ENCODE measurements at places on chromosomes 12 and 14.

DNA sequence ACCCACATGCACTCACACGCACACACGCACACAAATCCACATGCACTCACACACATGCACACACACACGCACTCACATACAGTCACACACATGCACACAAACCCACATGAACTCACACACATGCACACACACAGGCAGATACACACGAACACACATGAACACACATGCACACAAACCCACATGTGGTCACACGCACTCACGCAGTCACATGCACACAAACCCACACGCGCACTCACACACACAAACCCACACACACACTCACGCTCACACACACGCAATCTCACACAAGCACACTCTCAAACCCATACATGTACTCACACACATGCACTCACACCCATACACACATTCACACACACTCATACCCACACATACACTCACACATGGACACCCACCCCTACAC is 61.5 kb downstream of the GALNT9 start:
- no peak overlapping the region for H3K27ac ChIP-seq
- peaks cover 8% of the 10 kb centered on the region for H3K4me1 ChIP-seq
- H3K36me3 ChIP-seq, result no peaks in the 10 kb centered on the region
- H3K27me3 ChIP-seq, result no peaks in the 10 kb centered on the region

GRCh38 chr14:53316504-53316903 is 163.4 kb upstream of the DDHD1 start:
- no peaks in the 10 kb centered on the region for H3K4me1 ChIP-seq
- no peaks in the 10 kb centered on the region for H3K36me3 ChIP-seq
- DNase-seq, result no peak
- H3K27me3 ChIP-seq, result no peaks in the 10 kb centered on the region
- no peak overlapping the region for H3K4me3 ChIP-seq
- H3K27ac ChIP-seq, result no peak overlapping the region

- H3K27ac ChIP-seq, result peak overlapping the region; percentile 15
- no peaks in the 10 kb centered on the region for H3K36me3 ChIP-seq
- DNase-seq, result no peak
- no peaks in the 10 kb centered on the region for H3K27me3 ChIP-seq
- H3K4me1 ChIP-seq, result no peaks in the 10 kb centered on the region
- H3K4me3 ChIP-seq, result no peak overlapping the region
Measured at GRCh38 chr12:66899588-66899987, 220.7 kb upstream of the GRIP1 start.

DNA sequence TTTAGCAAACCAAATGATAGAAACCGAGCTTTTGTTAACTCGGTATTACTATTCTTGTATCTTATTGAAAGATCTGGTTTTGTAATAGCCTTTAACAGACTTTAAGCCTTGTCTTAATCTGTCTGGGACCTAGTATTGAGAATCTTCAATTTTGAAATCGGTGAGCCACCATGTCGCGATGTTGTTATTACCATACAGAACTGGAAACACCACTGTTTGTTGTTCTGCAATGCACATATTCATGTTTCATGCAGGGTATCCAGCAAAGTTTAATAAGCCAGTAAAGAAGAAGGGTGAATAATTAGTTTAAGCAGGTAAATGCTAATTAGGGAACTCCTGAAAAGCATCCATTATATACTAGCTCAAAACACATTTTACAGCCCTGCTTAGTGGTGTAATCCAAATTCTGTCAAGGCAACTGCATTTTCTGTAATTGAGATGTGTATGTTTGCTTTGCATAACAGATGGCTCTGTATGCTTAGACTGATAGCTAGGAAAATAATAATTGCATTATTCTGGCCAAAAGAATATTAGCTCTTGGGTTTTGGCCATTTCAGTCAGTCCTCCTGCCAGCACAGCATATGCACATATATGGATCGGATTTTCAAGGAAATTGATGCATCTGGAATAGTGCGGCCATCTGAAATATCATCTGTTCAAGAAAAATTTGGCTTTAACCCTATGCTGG is 389.2 kb downstream of the EGLN3 start:
- no peak for DNase-seq
- no peaks in the 10 kb centered on the region for H3K27me3 ChIP-seq
- no peak overlapping the region for H3K27ac ChIP-seq
- no peaks in the 10 kb centered on the region for H3K36me3 ChIP-seq

GRCh38 chr14:83992857-83993256 is 1537.1 kb upstream of the FLRT2 start:
- no peaks in the 10 kb centered on the region for H3K36me3 ChIP-seq
- no peak overlapping the region for H3K27ac ChIP-seq
- DNase-seq, result no peak
- H3K4me1 ChIP-seq, result no peaks in the 10 kb centered on the region

- peak; percentile 19 for DNase-seq
- H3K36me3 ChIP-seq, result no peaks in the 10 kb centered on the region
- H3K27ac ChIP-seq, result no peak overlapping the region
- H3K4me3 ChIP-seq, result no peak overlapping the region
Measured at GRCh38 chr12:105382771-105383622, 52.5 kb downstream of the C12orf75 start.

- no peak for DNase-seq
- no peak overlapping the region for H3K27ac ChIP-seq
- H3K27me3 ChIP-seq, result no peaks in the 10 kb centered on the region
- no peak overlapping the region for H3K4me3 ChIP-seq
Measured at GRCh38 chr14:90755661-90756304, 60.4 kb downstream of the TTC7B start.

DNA sequence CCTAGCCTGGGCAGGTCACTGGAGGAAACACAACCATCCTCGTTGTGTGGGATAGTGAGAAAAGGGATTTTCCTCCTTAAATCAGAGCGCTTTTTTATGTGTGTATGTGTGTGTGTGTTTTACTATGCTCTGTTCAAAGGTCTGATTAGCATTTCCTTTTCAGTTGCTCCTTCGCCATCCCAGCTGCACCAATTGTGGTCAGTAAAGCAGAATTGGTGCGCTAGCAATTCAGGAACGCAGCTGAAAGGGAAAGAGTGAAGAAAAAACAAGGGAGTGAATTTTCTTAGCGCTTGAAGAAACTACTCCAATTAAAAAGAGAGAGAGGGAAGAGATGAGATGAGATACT is 173.3 kb upstream of the PARP11 start:
- no peaks in the 10 kb centered on the region for H3K36me3 ChIP-seq
- H3K27ac ChIP-seq, result no peak overlapping the region
- no peak overlapping the region for H3K4me3 ChIP-seq
- no peaks in the 10 kb centered on the region for H3K4me1 ChIP-seq
- DNase-seq, result no peak

DNA sequence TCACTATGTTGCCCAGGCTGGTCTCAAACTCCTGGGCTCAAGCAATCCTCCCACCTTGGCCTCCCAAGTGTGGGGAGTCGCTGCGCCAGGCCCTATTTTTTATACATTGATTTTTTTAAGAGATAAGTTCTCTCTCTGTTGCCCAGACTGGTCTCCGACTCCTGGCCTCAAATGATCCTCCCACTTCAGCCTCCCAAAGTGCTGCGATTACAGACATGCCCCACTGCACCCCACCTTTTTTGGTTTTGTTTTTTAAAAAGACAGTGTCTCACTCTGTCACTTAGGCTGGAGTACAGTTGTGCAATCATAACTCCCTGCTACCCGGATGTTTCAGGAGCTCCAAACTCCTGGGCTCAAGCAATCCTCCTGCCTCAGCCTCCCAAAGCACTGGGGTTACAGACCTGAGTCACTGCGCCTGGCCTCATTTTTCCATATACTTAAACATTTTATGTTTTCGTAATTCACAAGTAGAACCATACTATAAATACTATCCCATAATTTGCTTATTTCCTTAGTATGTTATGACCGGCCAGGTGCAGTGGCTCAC is 16.8 kb downstream of the HECTD1 start:
- H3K4me1 ChIP-seq, result no peaks in the 10 kb centered on the region
- H3K27me3 ChIP-seq, result no peaks in the 10 kb centered on the region
- H3K4me3 ChIP-seq, result no peak overlapping the region
- DNase-seq, result no peak
- H3K36me3 ChIP-seq, result peaks cover 7% of the 10 kb centered on the region

DNA sequence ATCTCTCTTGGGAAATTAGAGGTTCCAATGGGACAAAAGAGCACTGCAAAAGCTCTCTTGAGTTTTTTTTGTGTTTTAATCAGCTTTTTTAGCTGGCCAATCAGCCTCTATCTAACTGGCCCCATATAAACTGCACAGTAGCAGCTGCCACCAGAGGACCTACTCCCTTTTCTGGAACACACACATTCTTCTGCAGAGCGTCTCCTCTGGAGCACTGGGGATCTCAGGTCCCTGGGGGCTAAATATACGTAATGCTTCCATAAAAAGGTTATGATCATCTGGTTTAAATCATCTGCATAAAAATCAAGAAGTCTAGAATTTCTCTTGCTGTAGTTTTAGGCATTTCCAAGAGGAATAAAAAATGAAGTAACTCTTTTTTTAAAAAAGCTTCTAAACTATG is 32.3 kb downstream of the TSPAN8 start:
- no peak overlapping the region for H3K27ac ChIP-seq
- H3K4me1 ChIP-seq, result no peaks in the 10 kb centered on the region
- no peaks in the 10 kb centered on the region for H3K36me3 ChIP-seq
- H3K27me3 ChIP-seq, result no peaks in the 10 kb centered on the region
- no peak overlapping the region for H3K4me3 ChIP-seq

DNA sequence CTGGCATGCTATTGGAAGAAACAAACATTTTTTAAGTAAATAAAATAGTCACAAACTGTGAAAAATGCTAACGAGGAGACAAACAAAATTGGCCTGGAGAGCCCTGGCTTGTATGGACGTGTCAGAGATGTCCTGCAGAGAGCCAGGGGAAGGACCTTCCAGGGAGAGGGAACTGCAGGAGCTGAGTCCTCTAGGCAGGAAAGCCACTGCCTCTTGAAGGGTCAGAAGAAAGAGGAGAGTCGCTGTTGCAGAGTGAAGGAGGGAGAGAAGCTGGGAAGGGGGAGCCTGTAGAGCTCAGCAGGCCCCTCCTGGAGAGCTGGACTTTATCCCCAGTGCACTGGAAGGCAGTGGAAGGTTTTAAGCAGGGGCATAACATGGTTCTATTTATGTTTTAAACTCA is 80.3 kb upstream of the PWP1 start:
- no peak for DNase-seq
- H3K36me3 ChIP-seq, result no peaks in the 10 kb centered on the region
- H3K27ac ChIP-seq, result no peak overlapping the region
- H3K4me3 ChIP-seq, result no peak overlapping the region
- H3K4me1 ChIP-seq, result no peaks in the 10 kb centered on the region

GRCh38 chr12:93943780-93944179 is 204.6 kb upstream of the PLXNC1 start:
- H3K4me3 ChIP-seq, result no peak overlapping the region
- no peak for DNase-seq
- H3K27ac ChIP-seq, result no peak overlapping the region
- no peaks in the 10 kb centered on the region for H3K27me3 ChIP-seq
